ENCODE measurements at places on chromosomes 16 and 17.

GRCh38 chr16:27703545-27703944 lies 153.6 kb downstream of the KATNIP start:
- peak; percentile 67 for DNase-seq

DNA sequence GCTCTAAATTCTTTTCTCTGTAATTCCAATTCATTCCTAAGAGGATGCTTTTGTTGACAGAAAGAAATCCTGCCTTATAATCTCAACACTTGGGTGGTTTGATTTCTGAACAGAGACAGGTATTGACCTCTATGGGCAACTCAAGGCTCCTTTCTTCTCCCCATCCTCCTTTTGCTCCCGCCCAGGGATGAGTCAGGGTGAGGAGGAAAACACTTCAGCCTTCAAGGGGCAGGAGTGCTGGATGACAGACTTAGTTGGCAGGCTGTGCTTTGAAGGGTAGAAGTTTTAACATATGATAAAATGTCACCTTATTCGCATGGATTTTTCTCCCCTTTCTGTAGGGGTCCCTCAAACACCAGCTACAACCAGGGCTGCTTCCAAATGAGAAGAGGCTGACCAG lies 16.7 kb upstream of the TOM1L1 start:
- no peak for DNase-seq

GRCh38 chr16:89744813-89745212 lies 23.5 kb downstream of the ZNF276 start:
- no peak for DNase-seq

DNA sequence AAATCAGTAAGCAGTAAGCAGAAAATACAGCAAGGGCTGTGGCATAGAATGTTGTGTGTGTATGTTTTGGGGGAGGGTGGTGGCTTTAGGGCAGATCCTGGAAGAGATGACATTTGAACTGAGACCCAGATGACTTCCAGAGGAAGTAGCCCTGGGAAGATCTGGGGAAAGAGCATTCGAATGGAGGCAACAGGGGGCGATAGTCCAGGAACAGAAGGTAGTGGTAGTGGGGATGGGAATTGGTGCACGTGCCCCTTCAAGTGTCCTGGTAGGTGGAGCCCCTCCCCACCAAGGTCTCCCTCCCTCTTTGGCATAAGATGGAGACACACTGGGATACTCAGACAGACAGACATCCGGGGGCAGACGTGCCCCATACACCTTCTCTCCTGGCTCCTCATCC lies 14.1 kb downstream of the ARHGEF15 start:
- no peak for DNase-seq

GRCh38 chr16:24635900-24636610 lies 93.4 kb upstream of the TNRC6A start:
- no peak for DNase-seq

- DNase-seq = peak; percentile 51
Observed at GRCh38 chr16:19088341-19088916, 21.0 kb downstream of the COQ7 start.

DNA sequence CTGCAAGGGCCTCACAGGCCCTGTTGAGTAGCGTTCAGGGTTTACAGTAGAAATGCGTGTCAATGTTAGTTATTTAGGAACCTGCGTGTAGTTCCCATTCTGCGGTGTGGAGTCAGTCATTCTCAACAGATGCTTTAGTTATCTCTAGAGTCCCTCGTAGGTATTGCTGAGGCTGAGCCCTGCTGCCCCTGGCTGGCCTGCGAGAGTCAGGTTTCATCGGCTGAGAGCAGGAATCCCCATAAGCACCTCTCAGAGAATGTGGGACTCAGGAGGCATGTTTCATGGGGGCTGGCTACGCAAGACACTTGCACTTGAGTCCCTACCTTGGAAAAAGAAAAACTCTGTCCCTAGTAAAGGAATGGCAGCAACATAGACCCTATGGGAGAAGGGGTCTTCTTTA lies 347.5 kb upstream of the ASIC2 start:
- no peak for DNase-seq

DNA sequence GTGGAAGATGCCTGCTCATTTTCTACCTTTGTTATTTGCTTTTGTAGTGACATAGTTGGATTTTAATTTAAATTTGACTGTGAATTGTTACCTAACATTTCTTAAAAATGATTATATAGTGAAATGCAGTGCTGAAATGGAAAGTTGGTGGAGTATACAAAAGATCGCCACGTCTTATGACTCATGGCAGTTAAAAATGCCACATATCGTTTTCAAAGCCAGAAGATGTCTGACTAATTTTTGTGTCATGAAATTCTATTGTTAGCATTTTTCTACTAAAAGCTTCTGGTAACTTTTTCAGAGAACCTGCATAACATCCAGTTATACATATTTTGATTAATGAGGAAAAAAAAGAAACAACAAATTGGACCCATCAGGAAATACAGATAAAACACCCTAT lies 20.6 kb downstream of the MAP2K4 start:
- DNase-seq = peak; percentile 84

- DNase-seq = no peak
Observed at GRCh38 chr17:79739148-79740062, 8.7 kb downstream of the ENPP7 start.

- no peak for DNase-seq
Observed at GRCh38 chr16:54996186-54996585, 65.5 kb downstream of the IRX5 start.

DNA sequence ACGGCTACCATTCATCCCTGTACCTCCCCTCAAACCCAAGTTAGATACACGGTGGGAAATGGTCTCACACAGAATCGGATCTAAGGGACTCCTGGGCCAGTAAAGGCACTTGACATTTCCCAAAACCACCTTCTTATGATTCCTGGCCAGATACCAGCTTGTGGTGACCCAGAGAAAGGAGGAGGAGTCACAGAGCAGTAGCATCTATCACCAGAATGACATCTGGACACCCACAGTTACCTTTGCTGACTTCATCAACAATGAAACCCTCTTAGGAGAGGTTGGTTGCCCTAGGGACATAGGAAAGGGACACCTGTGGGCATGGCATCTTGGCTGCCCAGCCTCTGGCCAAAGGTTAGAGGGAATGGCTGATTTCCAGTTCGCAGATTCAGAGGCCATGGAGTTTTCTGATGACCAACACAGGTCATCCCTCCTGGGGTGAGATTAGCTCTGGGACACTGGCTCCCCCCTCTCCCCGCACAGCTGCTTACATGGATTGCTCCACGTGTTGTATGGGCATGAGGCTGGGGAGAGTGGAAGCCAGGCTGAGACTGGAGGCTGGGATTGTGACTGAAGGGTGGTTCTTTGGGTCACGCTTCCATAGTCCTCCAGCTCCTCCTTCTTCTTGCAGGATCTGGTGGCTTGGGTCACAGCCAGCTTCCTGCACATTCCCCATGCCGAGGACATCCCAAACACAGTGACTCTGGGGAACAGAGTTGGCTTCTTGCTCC lies 1.4 kb upstream of the AOC3 start:
- no peak for DNase-seq

- no peak for DNase-seq
Observed at GRCh38 chr17:28551421-28552175, 826 bp downstream of the UNC119 start.

DNA sequence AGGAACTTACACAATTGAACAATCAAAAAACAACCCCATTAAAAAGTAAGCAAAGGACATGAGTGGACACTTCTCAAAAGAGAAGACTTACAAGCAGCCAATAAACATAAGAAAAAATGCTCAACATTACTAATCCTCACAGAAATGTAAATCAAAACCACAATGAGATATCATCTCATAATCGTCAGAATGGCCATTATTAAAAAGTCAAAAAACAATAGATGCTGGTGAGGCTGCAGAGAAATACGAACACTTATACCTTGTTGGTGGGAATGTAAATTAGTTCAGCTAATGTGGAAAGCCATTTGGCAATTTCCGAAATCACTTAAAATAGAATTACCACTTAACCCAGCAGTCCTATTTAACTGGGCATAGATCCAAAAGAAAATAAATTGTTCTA lies 301.9 kb upstream of the KCNJ16 start:
- DNase-seq = no peak

GRCh38 chr17:11848330-11848729 lies 148.9 kb downstream of the ZNF18 start:
- DNase-seq = no peak

DNA sequence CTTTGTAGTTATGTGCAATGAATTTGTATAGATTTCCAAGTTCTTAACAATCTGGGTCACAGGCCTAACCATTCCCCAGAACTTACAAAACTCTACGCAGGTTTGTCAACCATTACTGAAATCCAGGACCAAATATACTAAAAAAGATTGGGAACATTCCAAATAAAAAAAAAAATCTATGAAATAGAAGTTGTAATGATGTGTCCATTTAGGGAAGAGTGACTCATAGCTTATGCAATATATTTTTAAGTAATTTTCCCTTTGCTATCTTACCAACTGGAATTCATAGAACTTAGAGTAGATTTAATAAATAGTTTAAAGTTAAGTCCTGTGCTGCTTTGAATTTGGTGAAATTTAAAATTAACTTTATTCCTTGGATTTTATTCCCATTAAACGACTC lies 393.2 kb downstream of the PMP22 start:
- DNase-seq = no peak

- no peak for DNase-seq
Observed at GRCh38 chr17:39625198-39625785, 1.5 kb upstream of the PPP1R1B start.

- no peak for DNase-seq
Observed at GRCh38 chr16:83842756-83843507, 35.2 kb downstream of the HSBP1 start.

DNA sequence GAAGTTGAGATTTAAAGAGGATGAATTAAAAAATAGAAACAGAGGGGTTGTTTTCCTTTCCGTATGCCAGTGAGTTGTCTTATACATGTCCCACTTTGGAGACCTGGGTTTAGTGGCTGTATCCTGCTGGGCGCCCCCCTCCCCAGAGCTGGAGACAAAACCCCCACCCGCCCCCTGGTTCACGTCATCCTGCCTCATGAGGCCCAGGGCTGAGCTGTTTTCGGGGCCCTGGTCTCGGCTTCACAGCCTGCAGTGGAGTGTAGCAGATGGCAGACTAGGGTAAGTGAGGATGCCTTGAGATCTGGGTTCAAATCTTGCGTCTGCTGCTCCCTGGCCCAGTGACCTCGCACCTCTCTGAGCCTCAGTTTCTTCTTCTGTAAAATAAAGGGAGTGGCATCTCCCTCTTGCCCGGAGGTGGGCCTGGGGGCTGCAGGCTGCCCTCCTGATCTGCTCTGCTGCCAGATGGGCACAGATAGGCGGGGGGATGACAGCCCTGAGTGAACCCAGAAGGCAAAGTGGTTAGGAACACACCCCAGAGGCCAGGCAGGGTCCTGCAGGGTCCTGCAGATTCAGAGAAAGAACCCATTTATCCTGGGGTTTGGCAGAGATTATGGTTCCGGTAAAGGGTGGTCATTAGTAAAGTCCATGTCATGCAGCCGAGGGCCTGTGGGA lies 45.1 kb downstream of the SOCS3 start:
- no peak for DNase-seq

Data from kidney capillary endothelial cell (primary cell).